ENCODE measurements at places on chromosomes 1 and 21. TPM values are rescaled to one million over a fixed set of nuclear protein-coding genes. Genes with fewer than 3 reads are reported as not detected.

Gene CHODL
- 0.59 TPM for total RNA-seq

- DNase-seq: no peak
These were observed 19.4 kb upstream of the EFNA1 start for GRCh38 chr1:155108296-155108695.

GRCh38 chr1:198638441-198638840, 399 bp upstream of the PTPRC start:
- no peak for DNase-seq

Gene ASCL5
- total RNA-seq: 0.30 TPM

DNA sequence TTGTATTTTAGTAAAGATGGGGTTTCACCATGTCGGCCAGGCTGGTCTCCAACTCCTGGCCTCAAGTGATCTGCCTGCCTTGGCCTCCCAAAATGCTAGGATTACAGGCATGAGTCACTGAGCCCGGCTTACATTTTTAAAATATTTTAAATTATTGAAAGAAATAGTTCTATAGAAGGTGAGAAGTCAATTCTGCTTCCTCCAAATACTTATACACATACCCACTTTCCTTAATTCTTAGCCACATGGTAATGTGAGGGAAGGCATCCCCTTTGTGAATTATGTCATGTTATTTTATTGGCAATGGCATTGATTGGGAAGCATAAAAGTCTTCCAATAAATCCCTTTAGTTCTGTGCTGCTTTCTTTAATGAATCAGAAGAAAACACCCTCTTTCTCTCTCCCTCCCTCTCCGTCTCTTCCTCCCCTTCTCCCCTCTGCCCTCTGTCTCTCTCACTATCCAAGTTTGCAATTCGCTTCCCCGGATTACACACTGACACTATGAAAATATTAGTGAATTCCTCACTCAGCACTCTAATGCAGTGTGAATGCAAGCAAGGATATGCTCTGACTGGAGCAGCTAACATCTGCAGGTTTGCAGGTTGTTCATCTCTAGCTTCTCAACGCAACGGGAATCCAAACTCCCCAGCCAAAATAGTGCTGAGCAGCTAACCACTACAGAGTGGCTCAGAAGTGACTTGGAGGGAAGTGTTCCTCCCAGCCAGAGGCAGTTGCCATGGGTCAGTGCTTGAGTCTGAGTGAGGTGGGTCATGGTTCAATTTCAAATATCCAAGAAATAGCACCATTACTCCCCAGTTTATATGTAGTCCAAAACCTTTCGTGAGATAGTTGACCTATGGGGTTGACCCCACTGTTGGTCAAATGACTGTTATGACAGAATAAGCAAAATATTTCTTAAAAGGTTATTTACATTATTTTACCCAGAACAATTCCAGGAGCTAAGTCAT, 77.8 kb upstream of the CD55 start:
- DNase-seq: no peak

Gene KIF21B
- 0.81 TPM for total RNA-seq

GRCh38 chr1:213526306-213526705, 461.5 kb upstream of the PROX1 start:
- no peak for DNase-seq

Gene FAAH
- total RNA-seq: 7.9 TPM

- DNase-seq: no peak
These were observed 19.7 kb upstream of the TMEM52 start for GRCh38 chr1:1938613-1939295.

DNA sequence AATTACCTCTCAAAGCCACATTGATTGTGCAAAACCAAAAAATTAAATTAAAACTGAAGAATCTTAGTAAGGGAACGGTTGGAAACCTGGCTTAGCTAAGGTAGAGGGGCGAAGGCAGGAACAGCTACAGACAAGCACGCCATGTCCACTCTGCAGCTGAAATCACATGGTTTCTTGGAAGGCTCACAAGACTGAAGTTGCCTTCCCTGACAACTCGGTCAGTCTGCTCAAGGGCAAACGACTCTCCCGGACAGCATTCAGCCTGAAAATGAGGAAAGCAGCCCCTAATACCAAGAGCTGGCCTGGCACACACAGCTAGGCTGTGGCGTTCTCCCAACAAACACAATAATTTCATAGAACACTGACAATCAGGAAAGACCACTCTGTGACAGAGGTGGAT, 22.7 kb upstream of the BECN2 start:
- no peak for DNase-seq

- no peak for DNase-seq
These were observed 9.5 kb upstream of the TMEM39B start for GRCh38 chr1:32063261-32063681.

GRCh38 chr1:175002910-175003517, 3.3 kb downstream of the CACYBP start:
- no peak for DNase-seq

Gene CELA3B
- total RNA-seq: not detected

All from psoas muscle (tissue), 8 donors.